Stimulated activated CD8-positive, alpha-beta memory T cell treated with anti-CD3 and anti-CD28 coated beads, Interleukin-4, amount 100 ng/mL, for 1 hour (primary cell): ENCODE measurements at places on chromosomes 16 and 17.

GRCh38 chr16:23174622-23175021, 7.9 kb upstream of the SCNN1G start:
- DNase-seq: no peak

- no peak for DNase-seq
Observed at GRCh38 chr17:73510981-73511718, 133.1 kb downstream of the SDK2 start.

- no peak for DNase-seq
Observed at GRCh38 chr17:72004611-72005331, 116.0 kb upstream of the SOX9 start.

- DNase-seq: no peak
Observed at GRCh38 chr17:66165537-66166123, 26.3 kb downstream of the CEP112 start.

DNA sequence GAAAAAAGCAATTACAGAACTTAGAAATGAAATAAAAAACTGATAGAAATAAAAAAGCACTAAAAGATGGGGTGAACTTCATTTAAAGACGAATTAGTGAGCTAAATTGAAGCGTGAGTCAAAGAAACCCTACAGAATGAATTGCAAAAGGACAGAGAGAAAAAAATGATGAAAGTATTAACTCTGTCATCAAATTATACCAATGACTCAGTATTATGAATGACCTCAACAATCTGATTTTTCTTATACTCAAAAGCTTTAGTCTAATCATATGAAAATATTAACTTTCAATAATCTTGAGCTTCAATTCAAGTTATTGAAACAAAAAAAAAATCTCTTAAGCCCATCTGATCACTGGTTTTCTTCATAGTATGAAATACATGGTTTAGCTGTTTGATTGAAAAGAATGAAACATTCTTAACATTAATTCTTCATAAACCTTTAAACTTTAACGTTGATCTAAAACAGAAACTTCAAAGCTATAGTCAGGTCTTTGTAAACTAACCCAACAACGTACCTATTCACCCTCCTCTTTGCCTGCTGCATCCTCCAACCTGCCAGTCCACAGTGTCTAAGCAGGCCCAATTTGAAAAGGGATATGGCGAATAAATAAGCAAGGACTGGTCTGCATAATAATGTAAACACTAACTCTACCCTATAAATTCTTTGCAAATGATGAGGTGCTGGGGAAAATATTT, 6.6 kb downstream of the ABCA5 start:
- DNase-seq: no peak

GRCh38 chr16:15450624-15451023, 16.2 kb downstream of the BMERB1 start:
- no peak for DNase-seq

DNA sequence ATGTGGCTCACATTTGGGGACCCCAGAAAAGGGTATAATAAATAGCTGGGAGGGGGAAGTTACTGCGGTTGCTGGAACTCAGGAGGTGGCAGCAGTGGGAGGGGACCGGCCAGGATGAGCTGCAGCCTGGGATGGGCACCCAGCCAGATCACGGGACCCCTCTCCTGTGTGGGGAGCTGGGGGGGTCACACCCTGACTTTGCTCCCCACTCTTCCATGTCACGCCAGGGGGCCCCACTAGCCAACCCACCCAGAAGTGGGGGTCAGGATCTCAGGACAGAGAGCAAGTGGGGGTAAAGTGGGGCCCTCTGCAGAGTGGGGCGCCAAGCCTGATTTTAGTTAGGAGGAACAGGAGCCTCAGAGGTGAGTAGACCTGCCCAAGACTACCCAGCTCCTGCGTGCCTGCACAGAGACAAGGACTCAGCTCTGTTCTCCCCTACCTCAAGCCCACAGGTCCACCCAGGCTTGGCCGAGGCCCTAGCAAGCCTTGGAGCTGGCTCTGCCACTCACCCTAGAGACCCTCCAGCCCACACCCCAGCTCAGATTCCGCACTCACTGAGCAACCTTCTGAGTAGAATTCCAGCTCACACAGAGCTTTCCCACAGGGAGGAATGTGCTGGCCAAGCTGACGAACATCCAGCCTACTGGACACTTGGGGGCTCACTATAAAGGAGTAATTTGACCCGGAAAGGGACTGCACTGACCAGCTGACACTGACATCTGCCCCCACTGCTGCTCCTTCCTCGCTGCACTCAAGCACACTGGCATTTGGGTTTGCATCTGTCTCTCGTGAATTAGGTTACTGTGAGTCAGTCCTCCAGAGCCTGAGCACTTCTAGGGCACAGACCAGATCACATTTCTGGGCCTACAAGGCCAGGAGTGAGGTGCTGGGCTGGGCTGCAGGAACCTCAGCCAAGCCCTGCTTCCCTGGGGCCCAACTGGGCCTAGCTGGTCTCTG, 310.1 kb downstream of the C16orf95 start:
- DNase-seq: no peak

DNA sequence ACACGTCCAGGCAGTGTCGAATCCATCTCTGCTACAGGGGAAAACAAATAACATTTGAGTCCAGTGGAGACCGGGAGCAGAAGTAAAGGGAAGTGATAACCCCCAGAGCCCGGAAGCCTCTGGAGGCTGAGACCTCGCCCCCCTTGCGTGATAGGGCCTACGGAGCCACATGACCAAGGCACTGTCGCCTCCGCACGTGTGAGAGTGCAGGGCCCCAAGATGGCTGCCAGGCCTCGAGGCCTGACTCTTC, 7.2 kb upstream of the CD68 start:
- DNase-seq: no peak

DNA sequence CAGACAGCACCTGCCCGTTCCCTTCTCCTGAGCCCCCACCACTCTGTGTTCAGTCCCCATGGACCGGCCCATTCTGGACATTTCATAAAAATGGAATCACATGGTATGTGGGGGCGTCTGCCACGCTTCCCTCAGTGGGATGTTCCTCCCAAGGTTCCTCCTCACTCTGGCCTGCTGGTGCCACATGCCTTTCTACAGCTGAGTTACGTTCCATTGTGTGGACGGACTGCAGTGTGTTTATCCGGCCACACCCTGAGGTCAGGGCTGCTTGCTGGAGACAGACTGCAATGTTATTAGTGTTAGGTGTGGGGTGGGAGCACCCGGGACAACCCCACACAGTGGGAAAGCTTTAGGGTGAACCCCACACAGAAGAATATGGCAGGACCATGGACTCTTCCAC, 5.9 kb upstream of the AATK start:
- no peak for DNase-seq

DNA sequence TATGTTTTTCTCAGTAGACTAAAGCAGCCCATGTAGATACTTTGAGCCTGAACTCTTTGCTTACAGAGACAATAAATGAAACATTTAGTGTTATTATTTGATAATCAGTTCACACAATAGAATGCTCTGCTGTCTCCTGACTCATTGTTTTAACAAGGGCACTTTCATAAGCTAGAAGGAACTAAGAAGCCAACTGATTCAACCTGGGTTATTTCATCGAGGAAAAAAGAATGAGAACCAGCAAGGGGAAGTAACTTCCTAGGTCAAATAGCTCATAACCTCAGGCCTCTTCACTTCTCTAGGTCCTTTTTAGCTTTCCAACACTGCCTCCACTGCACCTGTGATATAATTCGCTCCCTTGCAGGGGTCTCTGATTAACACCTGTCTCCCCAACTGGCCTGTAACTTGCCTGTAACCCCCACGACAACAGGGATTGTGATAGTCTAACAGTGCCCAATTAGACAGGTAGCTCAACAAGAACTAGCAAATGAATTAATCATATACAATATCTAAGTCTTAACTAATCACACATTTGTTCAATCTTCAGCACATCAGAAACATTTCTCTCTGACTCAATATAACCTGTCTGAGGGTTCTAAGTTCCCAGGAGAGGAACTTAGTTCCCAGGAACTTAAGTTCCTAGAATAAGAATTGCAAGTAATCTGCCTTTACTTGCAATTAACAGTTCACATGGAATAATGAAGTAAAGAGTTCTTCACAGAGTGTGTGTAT, 34.8 kb downstream of the RFFL start:
- DNase-seq: no peak

- peak; percentile 80 for DNase-seq
Observed at GRCh38 chr16:84726079-84726668, 26.4 kb downstream of the USP10 start.

GRCh38 chr17:66795486-66795885, 39.4 kb upstream of the CACNG5 start:
- no peak for DNase-seq

- no peak for DNase-seq
Observed at GRCh38 chr17:19372866-19373504, 5.3 kb upstream of the MAPK7 start.

DNA sequence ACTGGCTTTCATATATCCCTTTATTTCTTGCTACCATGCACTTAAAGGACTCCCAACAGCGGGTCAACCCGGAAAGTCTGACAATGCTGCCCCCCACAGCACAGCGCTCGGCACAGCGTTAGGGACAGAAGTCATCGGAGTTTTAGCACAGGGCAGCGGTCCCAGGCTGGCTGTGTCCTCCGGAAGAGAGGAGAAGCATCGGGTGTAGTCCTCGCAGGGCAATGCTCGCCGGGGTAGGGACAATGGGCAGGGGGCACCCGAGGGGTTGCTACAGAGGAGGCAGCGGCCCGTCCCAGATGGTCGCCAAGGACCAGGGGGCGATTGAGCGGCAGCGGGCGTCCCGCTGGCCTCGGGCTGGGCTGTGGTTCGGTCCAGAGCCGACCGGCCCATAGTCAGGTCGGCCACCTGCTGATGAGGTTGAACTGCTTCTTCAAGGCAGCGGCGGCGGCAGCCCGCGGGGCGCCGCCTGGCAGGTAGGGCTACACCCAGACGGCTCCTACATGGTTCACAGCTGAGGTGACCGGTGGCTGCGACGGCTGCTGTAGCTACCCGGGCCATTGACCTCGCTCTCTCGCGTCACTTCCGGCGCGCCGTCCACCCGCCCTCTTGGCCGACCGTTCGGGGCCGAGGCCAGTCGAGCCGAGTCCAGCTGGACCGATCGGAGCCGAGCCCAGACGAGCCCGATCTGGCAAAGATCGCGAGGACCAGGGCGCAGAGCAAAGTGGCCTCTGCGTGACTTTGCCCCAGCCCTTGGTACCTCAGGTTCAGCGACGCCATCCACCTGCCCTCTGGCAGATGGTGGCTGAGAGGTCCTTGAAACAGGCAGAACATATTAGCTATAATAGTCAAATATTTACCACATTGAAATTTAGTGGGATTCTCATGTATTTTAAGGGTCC, 4.7 kb upstream of the LCMT1 start:
- peak; percentile 46 for DNase-seq

DNA sequence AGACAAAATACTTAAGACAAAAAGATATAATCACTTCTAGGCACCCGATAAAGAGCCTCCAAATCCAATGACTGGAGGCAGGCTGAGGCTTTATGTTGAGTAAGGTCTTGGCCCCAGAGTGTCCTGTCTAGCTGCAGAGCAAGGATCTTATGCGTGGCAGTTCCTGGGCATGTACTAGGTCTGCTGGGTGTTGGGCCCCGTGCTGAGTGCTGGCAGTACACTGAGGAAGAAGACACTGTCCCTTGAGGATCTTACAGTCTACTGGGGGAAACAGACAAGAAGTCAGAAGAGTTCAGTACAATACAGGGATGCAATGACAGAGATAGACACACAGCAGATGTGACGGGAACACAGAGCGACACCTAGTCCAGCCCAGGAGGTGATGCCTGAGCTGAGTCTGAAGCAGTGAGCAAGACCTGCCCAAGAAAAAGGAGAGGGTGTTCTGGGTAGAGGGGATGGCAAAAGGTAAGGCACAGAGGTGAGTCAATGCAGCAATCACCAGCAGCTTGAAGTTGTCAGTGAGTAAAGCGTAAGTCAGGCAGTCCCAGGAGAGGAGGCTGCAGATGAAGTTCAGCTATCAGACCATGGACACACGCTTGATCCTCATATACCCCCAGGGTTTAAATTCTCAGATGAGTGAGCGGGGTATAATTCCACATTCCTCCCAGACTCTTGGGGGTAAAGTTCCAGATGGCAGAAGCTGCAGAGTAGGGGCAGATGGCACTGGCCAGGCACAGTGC, 18.1 kb downstream of the MAP3K14 start:
- no peak for DNase-seq

- no peak for DNase-seq
Observed at GRCh38 chr16:52456368-52456767, 90.6 kb downstream of the TOX3 start.

DNA sequence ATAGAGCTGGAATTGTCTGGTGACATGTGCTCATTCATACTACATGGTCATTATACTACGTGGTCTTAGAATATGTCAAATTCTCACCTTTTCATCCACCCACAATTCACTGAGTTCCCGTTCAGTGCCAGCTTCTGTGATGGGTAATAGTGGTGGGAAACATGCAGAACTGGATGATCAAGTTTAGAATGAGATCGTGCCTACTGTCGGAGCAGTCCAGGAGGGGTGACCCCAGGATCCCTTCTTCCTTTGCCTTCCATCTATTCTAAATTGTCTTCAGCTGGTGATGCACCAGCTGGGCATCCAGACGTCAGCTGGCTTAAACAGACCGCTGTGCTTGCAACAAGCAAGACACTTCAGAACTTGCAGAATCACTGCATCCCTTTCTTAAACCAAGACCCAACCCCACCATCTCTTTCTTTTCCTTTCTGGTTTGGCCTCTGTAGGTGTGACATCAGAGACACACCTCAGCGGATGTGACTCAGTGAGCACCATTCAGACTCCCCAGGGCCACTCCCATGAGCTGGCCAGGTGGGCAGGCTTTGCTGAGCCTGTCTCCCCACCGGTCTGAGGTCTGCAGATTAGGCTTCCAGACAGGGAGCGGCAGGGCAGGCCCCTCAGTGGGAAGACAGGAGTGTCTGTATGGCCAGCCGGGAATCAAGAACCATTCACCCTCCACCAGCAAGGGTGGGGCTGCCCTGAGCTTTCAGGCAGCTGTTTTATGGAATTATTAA, 18.1 kb downstream of the C17orf100 start:
- DNase-seq: no peak

- no peak for DNase-seq
Observed at GRCh38 chr17:50728881-50729765, 9.7 kb downstream of the LUC7L3 start.

- DNase-seq: no peak
Observed at GRCh38 chr17:81858170-81858966, 2.0 kb downstream of the P4HB start.

GRCh38 chr17:4853208-4853671, 20.1 kb downstream of the MINK1 start:
- DNase-seq: no peak

GRCh38 chr16:88622125-88622524, 16.2 kb upstream of the IL17C start:
- no peak for DNase-seq

DNA sequence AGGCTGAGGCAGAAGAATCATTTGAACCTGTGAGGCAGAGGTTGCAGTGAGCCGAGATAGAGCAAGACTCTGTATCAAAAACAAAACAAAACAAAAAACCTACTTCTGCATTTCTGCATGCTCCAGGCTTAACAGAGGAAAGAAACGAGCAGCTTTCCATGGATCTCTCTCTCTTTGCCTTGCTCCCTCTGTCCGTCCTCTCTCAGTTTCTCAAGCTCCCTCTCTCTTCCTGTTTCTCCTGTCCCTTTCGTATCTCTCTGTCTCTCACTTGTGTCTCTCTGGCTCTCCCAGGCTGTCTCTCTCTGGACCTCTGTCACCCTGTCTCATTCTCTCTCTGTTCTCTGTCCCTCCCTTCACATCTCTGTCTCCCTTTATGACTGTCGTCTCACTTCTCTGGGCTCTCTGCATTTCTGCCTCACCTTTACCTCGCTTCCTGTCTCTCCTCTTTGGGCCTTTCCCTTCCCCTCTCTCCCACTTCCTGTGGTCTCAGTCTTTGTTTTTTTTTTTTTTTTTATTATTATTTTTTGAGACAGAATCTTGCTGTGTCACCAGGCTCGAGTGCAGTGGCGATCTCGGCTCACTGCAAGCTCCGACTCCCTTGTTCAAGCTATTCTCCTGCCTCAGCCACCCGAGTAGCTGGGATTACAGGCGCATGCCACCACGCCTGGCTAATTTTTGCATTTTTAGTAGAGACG, 4.1 kb upstream of the PITPNA start:
- no peak for DNase-seq
